Esophagus muscularis mucosa (tissue), 4 donors: ENCODE measurements at places on chromosomes 4 and X. TPM values are rescaled to one million over a fixed set of nuclear protein-coding genes. Genes with fewer than 3 reads are reported as not detected.

METAP1 gene
- 38.4 TPM for total RNA-seq

TAF9B gene
- 35.8 TPM for total RNA-seq

TSPAN5 gene
- 12.9 TPM for total RNA-seq

POLA1 gene
- total RNA-seq = 9.9 TPM

DDIT4L gene
- total RNA-seq = 1.2 TPM

MTHFD2L gene
- 10.2 TPM for total RNA-seq

HSD17B10 gene
- total RNA-seq = 103 TPM

RNF128 gene
- total RNA-seq = 0.17 TPM

SLITRK4 gene
- 0.52 TPM for total RNA-seq

RNF4 gene
- total RNA-seq = 33.2 TPM

LNX1 gene
- 14.7 TPM for total RNA-seq

PABPC1L2A gene
- not detected for total RNA-seq

XAGE5 gene
- not detected for total RNA-seq

DDX60 gene
- 12.9 TPM for total RNA-seq

GRID2 gene
- total RNA-seq = not detected

HTRA3 gene
- 59.8 TPM for total RNA-seq

AMTN gene
- not detected for total RNA-seq
